ENCODE measurements at places on chromosomes 13 and 19.

GRCh38 chr13:93244141-93244917 is 17.7 kb downstream of the GPC6 start:
- DNase-seq = no peak

GRCh38 chr19:42129399-42130253 is 2.6 kb downstream of the POU2F2 start:
- no peak for DNase-seq

GRCh38 chr19:35457173-35457572 is 9.1 kb downstream of the FFAR2 start:
- no peak for DNase-seq

DNA sequence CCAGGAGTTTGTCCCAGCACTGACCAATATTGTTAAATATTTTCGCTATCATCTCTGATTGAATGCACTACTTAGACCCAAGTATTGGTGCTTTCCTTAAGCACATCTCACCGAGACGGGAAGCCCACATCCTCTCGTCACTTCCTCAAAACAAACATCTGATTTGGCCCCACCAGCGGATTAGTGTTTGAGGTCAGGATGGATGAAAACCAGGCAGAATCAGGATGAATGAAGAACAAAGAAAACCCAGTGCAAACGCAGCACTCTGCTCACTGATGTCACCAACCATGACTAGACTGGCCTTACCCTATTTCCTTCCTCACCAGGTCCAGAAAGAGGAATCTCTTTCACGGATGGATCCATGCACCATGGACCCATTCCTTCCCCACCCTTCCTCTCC is 6.0 kb downstream of the PLAUR start:
- no peak for DNase-seq

- DNase-seq = no peak
Measured at GRCh38 chr19:19300613-19301012, 19.7 kb downstream of the SUGP1 start.
